Renal cortex interstitium (tissue), 15 donors: ENCODE measurements at places on chromosomes 4 and X. TPM values are rescaled to one million over a fixed set of nuclear protein-coding genes. Genes with fewer than 3 reads are reported as not detected.

Gene PNMA3
- 37.4 TPM for polyA plus RNA-seq

Gene ODAPH
- 0.29 TPM for polyA plus RNA-seq

Gene TRIM61
- 2.9 TPM for polyA plus RNA-seq

Gene HAND2
- not detected for polyA plus RNA-seq

Gene ELOVL6
- 37.4 TPM for polyA plus RNA-seq

Gene FAM90A26
- polyA plus RNA-seq = not detected

Gene LRCH2
- polyA plus RNA-seq = 11.5 TPM

Gene TGIF2LX
- not detected for polyA plus RNA-seq

Gene SYN1
- polyA plus RNA-seq = 6.7 TPM

Gene RPS6KA3
- 33.9 TPM for polyA plus RNA-seq

Gene MSX1
- 1.4 TPM for polyA plus RNA-seq

Gene RAB40AL
- polyA plus RNA-seq = not detected

Gene HPGDS
- 4.0 TPM for polyA plus RNA-seq

Gene XAGE1B
- polyA plus RNA-seq = not detected

Gene PRKG2
- polyA plus RNA-seq = 2.5 TPM

Gene XAGE2
- not detected for polyA plus RNA-seq

Gene BMPR1B
- 17.8 TPM for polyA plus RNA-seq
